Fibroblast of the aortic adventitia (primary cell): ENCODE measurements at places on chromosomes 3 and 15.
A peak's percentile ranks its signal among the peaks of the same experiment; 100 is the strongest.

GRCh38 chr3:172089250-172089649 is 49.9 kb downstream of the FNDC3B start:
- DNase-seq: no peak

- DNase-seq: no peak
Measured at GRCh38 chr15:96695426-96695825, 364.9 kb downstream of the NR2F2 start.

DNA sequence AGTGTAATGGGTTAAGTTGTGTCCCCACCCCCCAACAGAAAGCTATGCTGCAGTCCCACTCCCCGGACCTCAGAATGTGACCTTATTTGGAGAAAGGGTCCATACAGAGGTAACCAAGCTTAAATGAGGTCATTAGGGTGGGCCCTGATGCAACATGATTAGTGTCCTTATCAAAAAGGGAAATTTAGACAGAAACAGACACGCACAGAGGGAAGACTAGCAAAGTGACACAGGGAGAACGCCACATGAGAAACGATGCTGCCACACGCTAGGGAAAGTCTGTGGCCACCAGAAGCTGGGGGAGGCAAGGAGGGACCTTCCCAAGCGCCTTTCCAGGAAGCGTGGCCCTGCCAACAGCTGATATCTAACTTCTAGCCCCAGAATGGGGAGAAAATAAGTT is 65.4 kb downstream of the RPN1 start:
- no peak for DNase-seq

- no peak for DNase-seq
Measured at GRCh38 chr3:157026091-157026490, 133.9 kb downstream of the CCNL1 start.

DNA sequence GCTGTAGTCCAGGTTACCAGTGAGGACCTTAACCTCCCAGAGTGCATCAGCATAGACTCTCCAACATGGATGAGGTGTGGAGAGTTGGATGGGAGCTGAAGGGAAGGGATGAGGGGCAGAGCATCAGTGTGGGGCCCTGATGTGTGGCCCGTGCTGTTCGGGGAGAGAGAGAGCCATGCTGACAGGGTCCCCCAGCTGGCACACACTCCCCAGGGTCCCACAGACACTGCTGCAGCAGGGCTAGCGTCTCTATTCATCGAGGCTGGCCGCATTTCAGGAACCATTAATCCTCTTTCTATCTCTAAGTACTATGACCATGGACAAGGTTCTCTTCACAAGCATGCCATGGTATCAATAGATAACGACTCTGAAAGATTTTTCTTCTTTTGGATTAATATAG is 85.9 kb upstream of the PLXNA1 start:
- no peak for DNase-seq

DNA sequence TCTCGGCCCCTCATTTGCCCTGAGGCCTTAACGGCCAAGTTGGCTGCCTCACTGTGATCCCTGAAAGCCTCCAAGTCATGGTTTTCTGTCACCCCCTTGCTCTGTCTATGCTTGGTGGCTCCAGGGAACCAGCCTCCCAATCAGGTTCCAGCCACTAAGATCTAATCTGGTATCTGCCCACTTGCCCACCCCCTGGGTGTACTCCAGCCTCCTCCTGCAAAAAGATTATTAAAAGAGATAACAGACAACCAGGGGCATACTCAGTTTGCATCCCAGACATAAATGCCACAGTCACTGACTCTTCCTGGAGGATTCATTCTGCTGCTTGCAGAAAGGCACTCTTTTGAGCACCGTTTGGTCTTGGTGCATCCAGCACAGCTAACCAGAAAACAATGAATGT is 103.9 kb downstream of the NTRK3 start:
- DNase-seq: no peak

GRCh38 chr15:50800715-50801114 is 35.2 kb upstream of the SPPL2A start:
- no peak for DNase-seq

DNA sequence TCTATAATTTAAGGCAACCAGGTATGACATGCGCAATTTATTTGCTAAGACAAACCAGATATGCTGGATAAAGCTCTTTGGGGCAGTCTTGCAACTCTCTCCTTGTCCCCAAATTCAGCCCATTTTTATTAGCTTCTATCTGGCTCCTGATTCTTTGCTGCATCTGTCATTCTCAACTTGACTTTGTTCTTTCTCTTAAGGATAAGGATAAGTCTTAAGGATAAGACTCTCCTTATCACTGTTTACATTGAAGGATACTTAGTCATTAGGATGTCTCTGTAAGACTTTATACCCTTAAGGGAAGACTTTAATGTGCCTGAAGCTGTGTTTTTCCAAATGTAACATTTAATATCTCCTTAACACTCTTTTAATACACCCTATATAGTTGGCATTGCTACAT is 49.2 kb downstream of the ALCAM start:
- peak; percentile 9 for DNase-seq

GRCh38 chr3:63940389-63940757 is 28.2 kb upstream of the SCAANT1 start:
- DNase-seq: peak; percentile 80

- no peak for DNase-seq
Measured at GRCh38 chr3:54536450-54536849, 391.4 kb downstream of the LRTM1 start.

DNA sequence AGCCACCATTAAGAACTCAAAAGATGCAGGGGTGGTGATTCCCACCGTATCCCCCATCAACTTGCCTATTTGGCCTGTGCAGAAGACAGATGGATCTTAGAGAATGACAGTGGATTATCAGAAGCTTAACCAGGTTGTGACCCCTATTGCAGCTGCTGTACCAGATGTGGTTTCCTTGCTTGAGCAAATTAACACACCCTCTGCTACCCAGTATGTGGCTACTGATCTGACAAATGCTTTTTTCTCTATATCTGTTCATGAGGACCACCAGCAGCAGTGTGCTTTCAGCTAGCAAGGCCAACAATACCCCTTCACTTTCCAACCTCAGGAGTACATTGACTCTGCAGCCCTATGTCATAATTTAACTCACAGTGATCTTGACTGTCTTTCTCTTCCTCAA is 8.6 kb upstream of the MCF2L2 start:
- DNase-seq: no peak

- no peak for DNase-seq
Measured at GRCh38 chr15:41854443-41854842, 15.8 kb downstream of the PLA2G4B start.

- DNase-seq: peak; percentile 31
Measured at GRCh38 chr3:131728898-131729642, 226.3 kb upstream of the MRPL3 start.

GRCh38 chr15:78243058-78243457 is 8.7 kb upstream of the ACSBG1 start:
- DNase-seq: no peak

- DNase-seq: peak; percentile 96
Measured at GRCh38 chr15:98853161-98853560, 154.4 kb downstream of the PGPEP1L start.

DNA sequence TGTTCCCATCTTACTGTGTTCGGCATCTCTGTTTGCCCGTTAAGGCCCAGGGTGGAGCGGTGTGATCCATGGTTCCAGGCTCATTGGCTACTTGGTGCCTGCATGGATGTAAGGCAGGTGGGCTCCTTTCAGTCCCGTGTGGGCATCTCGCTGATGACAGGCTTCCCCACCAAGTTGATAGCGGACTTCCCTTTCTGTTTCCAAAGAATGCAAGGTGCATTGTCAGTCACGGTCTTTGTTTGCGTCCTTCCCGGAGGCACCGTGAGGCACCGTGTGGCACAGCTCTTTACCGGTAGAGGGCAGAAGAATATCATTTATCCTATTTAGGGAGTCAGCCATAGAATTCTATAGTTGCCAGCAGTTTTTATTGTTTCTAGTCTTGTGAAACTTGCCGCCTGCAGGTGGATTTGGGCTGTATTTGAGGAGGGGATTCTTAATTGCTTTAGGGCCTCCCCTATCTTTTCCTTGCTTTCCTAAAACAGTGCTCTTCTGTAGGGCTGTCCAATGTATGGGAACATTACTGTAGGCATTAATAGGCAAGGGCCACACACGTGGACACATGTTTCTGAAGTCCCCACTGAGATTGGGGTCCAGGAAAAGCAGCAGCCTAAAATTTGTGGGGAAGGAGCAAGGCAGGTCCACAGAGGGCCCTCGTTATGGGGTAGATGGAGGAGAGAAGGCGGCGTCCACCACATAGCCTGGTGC is 244.1 kb downstream of the SLCO3A1 start:
- DNase-seq: peak; percentile 68

- no peak for DNase-seq
Measured at GRCh38 chr3:133037436-133037835, 755 bp upstream of the TMEM108 start.

DNA sequence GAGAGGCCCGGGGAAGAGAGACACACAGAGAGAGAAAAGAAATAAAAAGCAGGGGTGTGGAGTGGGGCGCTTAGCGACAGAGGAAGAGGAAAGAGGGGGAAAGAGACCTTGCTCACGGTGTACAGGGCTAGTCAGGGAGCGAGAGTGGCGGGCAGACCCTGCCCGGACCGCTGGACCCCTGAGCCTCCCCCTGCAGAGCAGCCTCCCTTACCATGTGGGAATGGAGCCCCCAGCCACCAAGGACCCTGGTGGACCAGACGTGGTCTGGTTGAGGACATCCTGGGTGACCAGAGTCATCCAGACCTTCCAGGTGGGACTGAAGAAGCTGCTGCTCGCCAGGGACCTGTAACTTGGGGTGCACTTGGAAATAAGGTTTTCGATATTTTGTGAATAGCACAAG is 129.6 kb downstream of the CHSY1 start:
- no peak for DNase-seq

DNA sequence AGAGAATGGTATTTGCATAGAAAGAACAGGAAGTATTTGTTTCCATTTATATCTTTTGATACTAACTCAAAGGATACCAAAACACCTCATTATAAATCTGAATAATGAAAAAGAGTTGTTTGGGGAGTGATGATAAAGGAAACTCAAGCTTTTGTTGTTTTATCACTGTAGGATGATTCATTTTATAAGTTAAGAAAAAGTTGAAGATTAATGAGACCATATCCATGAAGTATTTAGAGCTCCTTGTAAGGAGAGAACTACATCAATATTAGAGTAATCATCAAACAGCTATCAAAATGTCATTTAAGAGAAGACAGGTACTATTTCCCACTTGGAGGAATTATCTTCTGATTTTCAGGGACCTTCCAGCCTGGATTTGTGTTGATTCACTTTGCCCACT is 92.5 kb downstream of the EPHB1 start:
- no peak for DNase-seq

GRCh38 chr3:49013738-49014660 is 4.4 kb downstream of the DALRD3 start:
- DNase-seq: no peak

DNA sequence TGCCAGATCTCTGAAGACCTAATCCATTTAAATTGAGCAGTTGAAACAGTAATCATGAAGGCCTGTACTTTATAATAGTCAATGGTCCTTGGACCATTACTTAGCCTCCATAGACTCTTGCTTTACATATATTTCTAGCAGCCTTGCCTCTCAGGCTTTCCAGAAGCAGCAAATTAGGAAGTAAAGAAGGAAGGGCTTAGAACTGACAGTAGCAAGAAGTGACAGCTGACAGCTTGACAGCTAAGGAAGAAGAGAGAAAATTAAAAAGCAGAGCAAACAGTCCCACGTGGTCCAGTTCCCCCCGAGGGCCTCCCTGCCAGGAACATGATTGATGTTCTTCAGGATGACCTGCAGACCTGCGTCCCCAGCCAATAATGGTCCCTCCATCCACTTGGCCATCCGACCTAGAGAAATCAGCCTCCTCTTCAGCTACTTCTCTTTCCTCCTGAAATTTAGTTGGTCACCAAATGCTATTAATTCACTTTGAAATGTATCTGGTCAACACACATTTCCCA is 15.0 kb upstream of the PSMD6 start:
- no peak for DNase-seq

- DNase-seq: no peak
Measured at GRCh38 chr3:114308377-114308776, 14.5 kb downstream of the TIGIT start.

GRCh38 chr3:102530415-102531181 is 95.8 kb downstream of the ZPLD1 start:
- DNase-seq: no peak

DNA sequence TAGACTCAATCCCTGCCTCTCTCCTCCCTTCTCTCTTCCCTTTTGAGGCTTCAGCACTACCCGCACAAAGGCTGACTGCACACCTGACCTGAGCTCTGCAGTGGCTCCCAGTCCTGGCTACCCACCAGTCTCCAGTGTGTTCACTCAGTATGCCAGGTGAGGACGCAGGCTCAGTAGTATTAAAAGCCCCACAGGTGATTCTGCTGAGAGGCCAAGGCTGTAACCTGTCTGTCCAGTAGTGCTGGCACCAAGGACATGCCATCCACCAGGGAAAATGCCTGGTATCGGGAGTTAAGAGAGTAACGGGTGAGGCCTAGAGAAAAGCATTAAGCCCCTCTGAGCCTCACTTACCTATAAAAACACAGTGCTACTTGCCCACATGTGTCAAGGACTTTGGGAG is 20.9 kb downstream of the FYCO1 start:
- DNase-seq: no peak

DNA sequence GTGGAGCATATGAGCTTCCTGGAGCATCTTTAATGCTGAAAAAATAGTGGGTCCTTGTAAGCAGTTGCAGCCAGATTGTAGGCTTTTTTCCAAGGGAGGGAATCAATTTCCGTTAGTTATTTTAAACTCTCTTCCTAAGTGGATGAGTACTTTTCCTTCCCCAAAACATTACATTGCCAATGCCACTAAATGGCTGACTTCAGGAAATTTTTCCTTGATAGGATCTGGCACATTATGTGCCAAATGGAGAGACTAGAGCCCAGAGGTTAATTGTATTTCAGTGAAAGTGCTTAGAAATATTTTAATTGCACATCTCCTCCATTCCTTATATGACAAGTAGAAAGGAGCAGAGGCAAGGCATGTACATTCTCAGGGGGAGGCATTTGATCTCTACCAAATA is 83.5 kb downstream of the TNFAIP8L3 start:
- no peak for DNase-seq

DNA sequence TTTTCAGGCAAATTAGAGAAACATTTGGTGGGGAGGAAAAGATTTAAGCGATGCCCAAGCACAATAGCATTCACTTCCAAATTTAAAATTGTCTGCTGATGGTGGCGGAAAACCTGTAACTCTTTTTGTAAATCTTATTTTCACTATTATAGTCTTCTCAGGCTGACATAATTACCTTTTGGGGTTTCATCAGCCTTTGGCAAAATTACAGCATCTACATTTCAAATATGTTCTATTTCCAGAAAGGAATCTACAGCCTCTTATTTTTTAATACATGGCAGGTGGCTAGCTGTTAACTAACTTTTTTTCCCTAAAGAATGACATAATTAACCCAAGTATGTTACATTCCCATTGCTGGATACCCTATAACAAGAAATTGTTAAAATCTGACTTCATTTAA is 391.5 kb upstream of the CCDC54 start:
- DNase-seq: peak; percentile 27

GRCh38 chr15:88489321-88489720 is 21.8 kb downstream of the MRPS11 start:
- DNase-seq: no peak
